Sigmoid colon (tissue), 7 donors: ENCODE measurements at places on chromosomes 7 and 10.
A peak's percentile ranks its signal among the peaks of the same experiment; 100 is the strongest.

- no peak for DNase-seq
Observed at GRCh38 chr7:31729195-31729804, 42.3 kb downstream of the PPP1R17 start.

- peak; percentile 73 for DNase-seq
Observed at GRCh38 chr7:29564496-29565223, 1.0 kb downstream of the PRR15 start.

- no peak for DNase-seq
Observed at GRCh38 chr7:90988996-90989765, 275.1 kb upstream of the FZD1 start.

DNA sequence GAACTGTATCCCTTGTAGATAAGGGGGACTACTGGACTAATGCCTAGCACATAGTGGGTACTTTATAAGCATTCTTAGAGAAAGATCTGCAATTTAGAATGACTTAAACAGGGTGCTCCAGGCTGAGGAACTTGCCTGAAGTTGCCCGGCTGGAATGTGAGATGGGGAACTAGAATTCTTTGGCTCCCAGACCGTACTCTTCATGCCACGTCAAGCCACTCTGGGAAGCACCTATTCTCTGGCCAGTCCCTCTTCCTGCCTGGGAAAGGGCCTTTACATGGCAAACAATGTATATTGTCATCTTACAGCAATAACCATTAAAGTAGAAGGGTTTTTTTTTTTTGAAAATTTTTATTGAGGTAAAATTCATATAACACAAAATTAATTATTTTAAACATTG lies 34.5 kb downstream of the ATXN7L1 start:
- DNase-seq = no peak

GRCh38 chr7:106418526-106418925 lies 133.7 kb upstream of the NAMPT start:
- DNase-seq = no peak

GRCh38 chr10:78397786-78398185 lies 364.1 kb downstream of the RPS24 start:
- no peak for DNase-seq

DNA sequence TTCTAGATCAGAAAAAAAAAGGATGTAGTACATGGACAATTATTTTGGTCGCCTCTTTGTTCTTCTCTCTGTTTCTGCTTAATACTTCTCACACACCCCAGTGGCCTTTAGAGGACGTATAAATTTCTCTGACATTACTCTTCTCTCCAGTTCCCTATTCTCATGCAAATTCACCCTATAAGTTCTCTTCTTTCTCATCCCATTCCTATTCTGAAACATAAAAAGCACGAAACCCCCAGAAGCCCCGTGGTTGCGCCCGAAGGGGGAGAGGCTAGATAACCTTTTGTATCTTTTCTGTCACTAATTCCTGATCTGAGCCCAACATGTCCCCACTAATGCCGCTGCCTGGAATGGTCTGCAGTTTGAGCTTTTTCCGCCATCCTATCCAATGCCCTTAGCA lies 136.9 kb downstream of the SKIDA1 start:
- DNase-seq = no peak

DNA sequence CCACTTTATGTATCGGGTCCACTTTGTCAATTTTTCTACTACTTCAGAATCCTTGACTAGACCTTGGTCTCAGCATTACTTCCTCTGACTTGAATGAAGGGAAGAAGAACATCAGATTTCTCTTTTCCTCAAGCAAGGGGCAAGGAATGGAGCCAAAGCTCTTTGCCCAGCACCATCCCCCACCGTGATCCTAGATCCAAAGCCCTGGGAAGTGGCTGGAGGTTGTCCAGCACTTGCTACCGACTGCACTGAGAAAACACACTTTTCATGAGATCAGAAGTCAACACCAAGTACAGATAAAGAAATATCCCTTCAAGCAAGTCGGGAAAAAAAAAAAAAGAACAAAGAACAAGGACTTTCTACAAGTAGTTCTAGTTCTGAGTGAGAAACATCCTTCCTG lies 102.1 kb upstream of the DDC start:
- DNase-seq = peak; percentile 65

- peak; percentile 87 for DNase-seq
Observed at GRCh38 chr10:30368065-30368718, 19.1 kb upstream of the MTPAP start.

GRCh38 chr7:151340794-151341356 lies 737 bp upstream of the NUB1 start:
- DNase-seq = no peak

DNA sequence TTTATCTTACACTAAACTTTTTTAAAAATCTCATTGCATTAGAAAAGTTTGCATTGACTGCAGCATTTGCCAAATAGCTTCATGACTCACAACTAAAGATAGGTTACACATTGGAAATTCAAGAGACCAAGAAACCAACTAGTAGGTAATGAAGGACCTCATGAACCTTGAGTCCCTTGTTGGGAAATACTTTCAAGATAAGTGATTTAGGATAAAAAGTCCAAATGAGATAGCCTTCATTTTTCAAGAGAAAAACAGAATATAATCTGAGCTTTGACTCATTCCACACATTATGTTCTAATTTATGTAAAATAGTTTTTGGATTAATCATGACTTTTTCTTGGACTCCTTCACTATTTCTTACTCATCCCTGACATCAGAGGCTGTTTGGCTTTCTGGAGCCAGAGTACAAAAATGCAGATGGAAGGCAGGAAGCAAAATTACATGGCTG lies 13.1 kb upstream of the LIPF start:
- no peak for DNase-seq

- no peak for DNase-seq
Observed at GRCh38 chr7:147756300-147756699, 834.3 kb upstream of the C7orf33 start.

DNA sequence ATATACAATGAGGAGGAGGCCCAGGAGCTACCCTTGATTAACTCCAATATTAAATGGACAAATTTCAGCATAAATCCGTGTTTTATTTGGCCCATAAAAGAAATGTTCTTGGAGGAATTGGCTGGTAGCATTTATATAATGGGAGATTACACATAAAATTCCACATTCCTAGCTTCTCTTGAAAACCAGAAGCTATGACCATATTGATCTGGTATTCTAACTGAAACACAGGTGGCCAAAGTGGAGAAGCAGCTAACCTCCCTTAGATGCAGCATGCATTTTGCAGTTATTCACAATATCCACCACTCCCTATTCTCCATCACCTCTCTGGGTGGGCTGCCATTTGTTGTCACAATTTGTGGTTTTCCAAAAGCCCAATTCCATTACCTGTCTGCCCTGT lies 148.8 kb upstream of the CACNA2D1 start:
- DNase-seq = no peak
